ENCODE measurements at places on chromosomes 1 and 21.

GRCh38 chr1:33327587-33328325 is 6.9 kb upstream of the A3GALT2 start:
- DNase-seq = no peak

- DNase-seq = peak; percentile 35
Measured at GRCh38 chr1:8423692-8424538, 106.0 kb downstream of the SLC45A1 start.

DNA sequence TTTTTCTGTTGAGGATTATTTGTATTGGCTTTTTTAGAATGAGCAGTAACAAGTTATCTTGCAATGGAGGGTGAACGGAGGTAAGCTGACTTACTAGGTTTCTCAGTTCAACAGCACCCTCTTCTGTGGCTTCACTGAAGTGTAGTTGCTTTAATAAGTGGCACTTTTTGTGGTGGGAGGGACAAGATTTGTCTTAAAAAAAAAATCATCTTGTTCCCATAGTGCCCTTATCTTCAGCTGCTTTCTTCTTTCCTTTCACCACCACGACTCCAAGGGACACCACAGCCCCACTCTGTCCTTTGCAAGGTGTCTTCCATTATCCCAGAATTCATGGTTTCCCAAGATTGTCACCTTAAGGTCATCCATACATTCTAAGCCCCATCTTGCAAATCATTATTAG is 92.9 kb downstream of the PIGK start:
- DNase-seq = no peak

- DNase-seq = no peak
Measured at GRCh38 chr21:41076064-41076463, 91.9 kb upstream of the BACE2 start.

GRCh38 chr21:39938086-39938625 is 70.9 kb downstream of the PCP4 start:
- no peak for DNase-seq

GRCh38 chr21:25283720-25284119 is 323.6 kb downstream of the MRPL39 start:
- DNase-seq = no peak
